ENCODE measurements at places on chromosomes 16 and 17. TPM values are rescaled to one million over a fixed set of nuclear protein-coding genes. Genes with fewer than 3 reads are reported as not detected.

PPY gene
- total RNA-seq = not detected

SMG6 gene
- 37.8 TPM for total RNA-seq

AP2B1 gene
- 58.7 TPM for total RNA-seq

PRR35 gene
- not detected for total RNA-seq

PIK3R6 gene
- total RNA-seq = 0.46 TPM

VKORC1 gene
- total RNA-seq = 23.0 TPM

TNFRSF13B gene
- total RNA-seq = not detected

GEMIN4 gene
- total RNA-seq = 19.2 TPM

G6PC1 gene
- not detected for total RNA-seq

CYGB gene
- total RNA-seq = 0.47 TPM

ANKRD40CL gene
- not detected for total RNA-seq

OR1A1 gene
- not detected for total RNA-seq

KRTAP16-1 gene
- total RNA-seq = 1.1 TPM

TBC1D3C gene
- not detected for total RNA-seq

STH gene
- not detected for total RNA-seq

MRPS23 gene
- total RNA-seq = 17.2 TPM

KCNH4 gene
- 0.35 TPM for total RNA-seq

KCNJ12 gene
- 0.08 TPM for total RNA-seq

SLC6A2 gene
- not detected for total RNA-seq

ABCC11 gene
- total RNA-seq = 0.16 TPM

EVI2A gene
- 44.4 TPM for total RNA-seq

CSH2 gene
- total RNA-seq = not detected

SLC16A13 gene
- 1.9 TPM for total RNA-seq

CLDN9 gene
- total RNA-seq = not detected

MYH11 gene
- not detected for total RNA-seq

PIK3R5 gene
- total RNA-seq = 154 TPM

EXOC3L1 gene
- not detected for total RNA-seq

RUNDC3A gene
- not detected for total RNA-seq

KAT8 gene
- 107 TPM for total RNA-seq

RHBDF1 gene
- total RNA-seq = 0.92 TPM

ATP2A3 gene
- 200 TPM for total RNA-seq

HASPIN gene
- total RNA-seq = 0.38 TPM

NATD1 gene
- total RNA-seq = 6.6 TPM

USH1G gene
- total RNA-seq = not detected

GCGR gene
- total RNA-seq = not detected

PARN gene
- total RNA-seq = 23.7 TPM

RHBDL3 gene
- not detected for total RNA-seq

CXCL16 gene
- total RNA-seq = 41.5 TPM

ABI3 gene
- total RNA-seq = 13.6 TPM

NME2 gene
- 165 TPM for total RNA-seq

SLC25A39 gene
- total RNA-seq = 77.7 TPM

MLKL gene
- total RNA-seq = 12.1 TPM

KRT15 gene
- not detected for total RNA-seq

C1QTNF1 gene
- total RNA-seq = not detected

TP53TG3F gene
- total RNA-seq = not detected

EME1 gene
- 0.60 TPM for total RNA-seq

CSH1 gene
- total RNA-seq = not detected

NFAT5 gene
- total RNA-seq = 22.0 TPM

ENPP7 gene
- total RNA-seq = not detected

PRR29 gene
- 0.24 TPM for total RNA-seq

OR1F1 gene
- total RNA-seq = not detected

HSD11B2 gene
- not detected for total RNA-seq

GJD3 gene
- not detected for total RNA-seq

CCL17 gene
- total RNA-seq = not detected

TNFRSF17 gene
- total RNA-seq = not detected

CCL11 gene
- not detected for total RNA-seq

TPSD1 gene
- total RNA-seq = not detected

MIEF2 gene
- total RNA-seq = 11.0 TPM

ZP2 gene
- total RNA-seq = not detected

NPIPA8 gene
- total RNA-seq = 0.30 TPM

Data from CD8-positive, alpha-beta T cell (primary cell).